Ureter (tissue), 1 donor: ENCODE measurements at places on chromosomes 13 and 19. TPM values are rescaled to one million over a fixed set of nuclear protein-coding genes. Genes with fewer than 3 reads are reported as not detected.
A peak's percentile ranks its signal among the peaks of the same experiment; 100 is the strongest.

CEBPA gene
- total RNA-seq = 34.1 TPM

ATF5 gene
- 35.5 TPM for total RNA-seq

AMER2 gene
- not detected for total RNA-seq

APC2 gene
- 0.26 TPM for total RNA-seq

WASF3 gene
- 27.1 TPM for total RNA-seq

- no peak for DNase-seq
Measured at GRCh38 chr13:110524541-110525257, 36.8 kb downstream of the RAB20 start.

DNA sequence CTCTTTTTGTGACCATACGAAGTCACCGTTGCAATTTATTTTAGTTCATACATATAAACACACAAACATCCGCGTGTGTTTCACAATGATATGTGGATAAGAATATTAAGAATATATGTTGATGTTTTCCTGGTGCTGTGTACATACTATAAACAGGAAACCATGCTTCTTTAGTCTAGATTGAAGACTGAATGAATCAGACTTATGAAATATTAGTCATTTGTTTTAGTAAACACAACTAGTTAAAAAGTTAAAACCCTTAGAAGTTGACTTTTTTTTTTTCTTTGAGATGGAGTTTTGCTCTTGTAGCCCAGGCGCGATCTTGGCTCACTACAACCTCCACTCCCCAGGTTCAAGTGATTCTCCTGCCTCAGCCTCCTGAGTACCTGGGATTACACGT is 257.7 kb downstream of the DACH1 start:
- DNase-seq = no peak

DNA sequence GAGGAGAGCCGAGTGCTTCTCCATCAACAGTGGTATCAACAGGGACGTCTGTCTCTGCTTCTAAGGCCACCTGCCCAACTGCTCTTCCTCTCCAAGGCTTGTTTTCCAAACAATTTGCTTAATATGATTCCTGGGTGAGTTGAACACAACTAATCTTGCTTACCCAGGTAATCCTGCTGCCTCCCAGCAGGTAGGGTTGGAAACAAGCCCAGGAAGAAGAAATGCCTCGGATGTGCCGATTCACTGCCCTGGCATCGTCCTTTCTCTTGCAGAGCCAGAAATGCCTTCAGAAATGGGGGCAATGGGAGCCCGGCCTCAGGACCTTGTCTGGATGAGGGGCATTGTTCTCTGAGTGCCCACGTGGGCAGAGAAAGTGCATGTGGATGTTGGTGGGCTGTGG is 51.9 kb upstream of the C1QTNF9B start:
- no peak for DNase-seq

- DNase-seq = no peak
Measured at GRCh38 chr13:92414851-92415250, 811.8 kb upstream of the GPC6 start.

- no peak for DNase-seq
Measured at GRCh38 chr19:46298479-46299003, 1.7 kb downstream of the HIF3A start.

GRCh38 chr13:26221721-26222519 is at the start of gene RNF6:
Gene RNF6, minus strand, starts transcription at chr13:26222314. Its CDS starts 2,665 bp downstream, at chr13:26219649.
- peak; percentile 96 for DNase-seq

DNA sequence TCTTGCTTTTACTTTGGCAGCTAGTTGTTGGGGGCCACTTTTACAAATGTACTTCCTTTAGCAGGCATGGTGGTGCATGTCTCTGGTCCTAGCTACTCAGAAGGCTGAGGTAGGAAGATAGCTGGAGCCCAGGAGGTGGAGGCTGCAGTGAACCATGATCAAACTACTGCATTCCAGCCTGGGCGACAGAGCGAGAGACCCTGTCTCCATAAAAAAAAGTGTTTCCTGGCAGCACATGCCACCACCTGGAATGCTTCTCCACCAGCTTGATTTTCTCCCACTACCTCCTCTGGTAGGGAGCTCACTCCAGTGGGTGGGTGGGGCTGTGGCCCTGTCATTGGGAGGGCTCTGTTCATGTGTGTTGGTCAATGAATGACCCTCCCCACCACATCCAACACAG is 12.5 kb downstream of the FZR1 start:
- no peak for DNase-seq

- no peak for DNase-seq
Measured at GRCh38 chr13:60689076-60689475, 292.1 kb downstream of the TDRD3 start.

- no peak for DNase-seq
Measured at GRCh38 chr13:24165746-24166145, 5.2 kb downstream of the SPATA13 start.

DNA sequence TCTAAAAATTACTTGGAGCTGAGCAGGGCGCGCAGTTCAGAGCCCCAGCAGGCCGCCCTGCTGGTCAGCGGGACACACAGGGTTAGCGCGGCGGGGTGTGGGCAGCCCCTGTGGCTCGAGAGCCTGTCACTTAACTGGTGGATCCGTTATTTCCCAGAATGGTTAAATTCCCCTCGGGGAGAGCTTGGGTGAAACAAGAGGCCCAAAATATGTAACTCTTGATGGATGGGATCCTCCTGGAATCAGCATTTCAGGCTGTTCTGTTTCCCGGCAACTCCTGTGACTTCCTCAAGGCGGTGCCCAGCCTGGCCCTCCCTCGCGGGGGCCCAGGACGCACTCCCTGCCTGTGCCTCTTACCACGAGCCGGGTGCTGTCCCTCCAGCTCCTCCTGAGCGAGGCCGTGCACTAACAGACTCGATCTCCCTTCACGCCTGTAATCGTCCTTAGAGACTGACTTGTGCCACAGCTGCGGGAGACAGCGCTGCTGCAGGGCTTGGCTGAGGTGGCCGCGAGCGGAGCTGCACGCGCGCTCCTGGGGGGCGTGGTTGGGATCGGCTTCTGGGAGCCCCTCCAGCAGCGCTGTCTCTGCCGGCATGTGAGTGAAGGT is 9.7 kb downstream of the PTBP1 start:
- no peak for DNase-seq

DNA sequence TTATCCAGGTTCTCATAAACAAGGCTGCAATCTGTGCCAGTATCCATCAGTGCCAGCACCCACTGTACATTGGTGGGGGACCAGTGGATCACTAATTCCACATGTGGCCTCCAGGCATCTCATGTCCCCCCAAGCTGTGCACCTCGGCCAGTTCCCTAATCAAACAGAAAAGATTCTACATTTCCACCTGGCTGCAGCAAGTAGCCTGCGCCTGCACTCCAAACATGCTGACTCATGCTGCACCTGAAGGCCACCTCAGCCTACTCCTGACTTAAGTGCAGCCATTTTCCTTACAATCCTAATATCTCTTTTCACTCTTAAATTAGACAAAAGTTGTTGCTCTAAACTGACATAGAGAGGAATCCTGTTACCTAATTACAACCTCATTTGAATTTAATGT is 729.4 kb upstream of the MIR17HG start:
- DNase-seq = no peak

- DNase-seq = no peak
Measured at GRCh38 chr19:8335343-8336071, 7.6 kb downstream of the KANK3 start.

DNA sequence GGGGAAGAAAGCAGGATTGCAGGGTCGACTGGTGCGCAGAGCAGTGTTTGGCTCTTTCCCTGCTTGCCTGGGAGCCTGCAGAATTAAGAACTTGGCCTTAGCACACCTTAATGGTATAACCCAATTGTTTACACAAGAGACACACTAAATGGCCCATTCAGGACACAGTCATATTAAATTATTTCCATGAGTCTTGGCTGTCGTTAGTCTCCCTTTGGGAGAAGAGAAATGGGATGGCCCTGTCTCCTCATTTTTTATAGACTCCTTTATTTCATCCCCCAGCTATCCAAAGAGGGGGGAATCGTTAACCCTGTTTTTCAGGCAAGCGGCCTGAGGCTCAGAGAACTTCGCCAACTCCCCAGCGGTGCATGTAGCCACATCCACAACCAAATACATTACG is 282.5 kb downstream of the SUCLA2 start:
- no peak for DNase-seq

GRCh38 chr13:34357435-34358232 is 539.7 kb downstream of the RFC3 start:
- no peak for DNase-seq

- DNase-seq = no peak
Measured at GRCh38 chr13:110492679-110493593, 68.6 kb downstream of the RAB20 start.
